ENCODE measurements at places on chromosomes 6 and 20. TPM values are rescaled to one million over a fixed set of nuclear protein-coding genes. Genes with fewer than 3 reads are reported as not detected.
A peak's percentile ranks its signal among the peaks of the same experiment; 100 is the strongest.

DNA sequence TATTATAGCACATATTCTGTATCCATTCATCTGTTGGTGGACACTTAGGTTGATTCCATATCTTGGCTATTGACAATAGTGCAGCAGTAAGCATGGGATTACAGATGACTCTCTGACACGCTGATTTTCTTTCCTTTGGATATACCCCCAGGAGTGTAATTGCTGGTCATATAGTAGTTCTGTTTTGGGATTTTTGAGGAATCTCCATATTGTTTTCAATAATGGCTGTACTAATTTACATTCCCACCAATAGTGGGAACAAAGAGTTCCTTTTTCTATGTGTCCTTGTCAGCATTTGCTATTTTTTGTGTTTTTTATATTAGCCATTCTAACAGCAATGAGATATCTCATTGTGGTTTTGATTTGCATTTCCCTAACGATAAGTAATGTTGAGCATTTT lies 309.0 kb upstream of the JARID2 start:
- DNase-seq = no peak

C6orf163 gene
- total RNA-seq = 1.6 TPM

DNA sequence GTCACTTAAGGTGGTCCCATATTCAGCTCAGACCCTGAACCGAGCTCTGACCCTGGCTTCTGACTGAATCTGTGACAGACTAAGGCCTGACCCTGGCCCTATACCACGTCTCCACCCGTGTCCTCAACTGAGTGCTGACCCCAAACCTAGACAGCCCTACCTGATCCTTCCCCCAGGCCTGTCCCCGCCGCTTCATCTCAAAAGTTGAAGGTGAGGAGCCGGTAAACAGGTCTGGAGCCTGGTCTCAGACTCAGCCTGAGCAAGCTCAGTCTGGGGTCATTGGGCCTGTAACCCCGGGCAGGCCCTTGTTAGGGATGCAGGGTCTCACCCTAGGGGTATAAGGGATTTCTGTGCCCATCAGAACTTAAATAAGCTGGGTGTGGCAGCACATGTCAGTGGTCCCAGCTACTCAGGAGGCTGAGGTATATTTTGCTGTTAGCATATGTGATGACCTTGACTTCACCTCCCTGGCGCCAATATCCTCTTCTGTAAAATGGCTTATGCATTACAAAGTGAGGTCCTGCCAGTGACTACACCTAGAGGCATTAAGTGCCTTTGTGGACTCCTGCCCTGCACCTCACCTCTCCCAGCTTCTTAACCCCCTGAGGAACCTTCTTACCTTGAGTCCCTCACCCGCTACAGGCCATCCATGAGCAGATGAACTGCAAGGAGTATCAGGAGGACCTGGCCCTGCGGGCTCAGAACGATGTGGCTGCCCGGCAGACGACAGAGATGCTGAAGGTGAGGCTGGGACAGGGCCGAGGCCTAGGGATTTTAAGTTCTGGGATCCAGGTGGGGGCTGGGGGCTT lies 20.0 kb downstream of the RBCK1 start:
- no peak for DNase-seq

- peak; percentile 15 for DNase-seq
These were observed 105.7 kb downstream of the ASXL1 start for GRCh38 chr20:32463642-32464400.

RNF182 gene
- not detected for total RNA-seq
